ENCODE measurements at places on chromosomes 3 and 15. TPM values are rescaled to one million over a fixed set of nuclear protein-coding genes. Genes with fewer than 3 reads are reported as not detected.

Gene SEMA3G
- total RNA-seq: 16.4 TPM

Gene PAK6
- total RNA-seq: 2.0 TPM

Gene SKOR1
- 0.57 TPM for total RNA-seq

Gene COL6A5
- total RNA-seq: not detected

Gene CCR4
- 5.0 TPM for total RNA-seq

Gene CDHR4
- total RNA-seq: not detected

Gene CRELD1
- 40.3 TPM for total RNA-seq

Gene C3orf80
- total RNA-seq: 1.4 TPM

Gene GOLGA8G
- total RNA-seq: not detected

Gene SH3GL3
- total RNA-seq: not detected

Gene MYH15
- 3.0 TPM for total RNA-seq

Gene GOLGA8O
- 2.0 TPM for total RNA-seq

Gene CHST13
- 5.6 TPM for total RNA-seq

Gene FAM81A
- total RNA-seq: 2.7 TPM

Gene TLR9
- 4.5 TPM for total RNA-seq

Gene NUP210
- 68.8 TPM for total RNA-seq
